ENCODE measurements at places on chromosomes 13 and 19. TPM values are rescaled to one million over a fixed set of nuclear protein-coding genes. Genes with fewer than 3 reads are reported as not detected.

The POP4 gene
- 99.4 TPM for total RNA-seq

The LRRC4B gene
- total RNA-seq: under 0.01 TPM

The SIAH3 gene
- total RNA-seq: under 0.01 TPM

The PLK5 gene
- not detected for total RNA-seq

The ALOX5AP gene
- total RNA-seq: not detected

The ZNF541 gene
- total RNA-seq: not detected

The SCN1B gene
- 4.3 TPM for total RNA-seq

The SLITRK6 gene
- total RNA-seq: 0.50 TPM

The IGFL2 gene
- total RNA-seq: not detected

The TEX26 gene
- total RNA-seq: 0.30 TPM

The KCNK6 gene
- 3.2 TPM for total RNA-seq

The ZNF556 gene
- not detected for total RNA-seq

The PRKCG gene
- total RNA-seq: not detected

The LAIR1 gene
- total RNA-seq: not detected

The KMT5C gene
- 5.5 TPM for total RNA-seq

The GNG8 gene
- not detected for total RNA-seq

The CEP89 gene
- total RNA-seq: 18.2 TPM

The CYP2A7 gene
- not detected for total RNA-seq

The ZNF878 gene
- 0.17 TPM for total RNA-seq

The KASH5 gene
- not detected for total RNA-seq

The INSR gene
- total RNA-seq: 6.1 TPM

The PABPC3 gene
- total RNA-seq: under 0.01 TPM

The GYS1 gene
- 30.8 TPM for total RNA-seq

The C5AR2 gene
- total RNA-seq: not detected

The COL4A1 gene
- 55.0 TPM for total RNA-seq

The NLRP5 gene
- total RNA-seq: not detected

The OR7G1 gene
- total RNA-seq: not detected

The MCEMP1 gene
- total RNA-seq: not detected

The VSTM2B gene
- total RNA-seq: not detected

The PRDX2 gene
- total RNA-seq: 461 TPM

The ICAM3 gene
- 9.8 TPM for total RNA-seq

The THSD1 gene
- 3.7 TPM for total RNA-seq

The ZNF600 gene
- 1.5 TPM for total RNA-seq

The ZNF98 gene
- not detected for total RNA-seq

The SRRM5 gene
- not detected for total RNA-seq

The ZNF534 gene
- total RNA-seq: not detected

The NLRP7 gene
- total RNA-seq: not detected

The CNN1 gene
- 9.2 TPM for total RNA-seq

The ZNF274 gene
- 16.8 TPM for total RNA-seq

The EFNB2 gene
- 28.4 TPM for total RNA-seq

The COL5A3 gene
- total RNA-seq: 0.34 TPM

The DMAC2 gene
- 56.0 TPM for total RNA-seq

The FFAR2 gene
- total RNA-seq: not detected

The CASP14 gene
- not detected for total RNA-seq

The DAND5 gene
- not detected for total RNA-seq

The TPTE2 gene
- not detected for total RNA-seq

Measured in bronchus fibroblast of lung (primary cell).